ENCODE measurements at places on chromosomes 6 and 20.

GRCh38 chr6:28213213-28213523, 11.9 kb upstream of the ZSCAN9 start:
- no peak for DNase-seq

DNA sequence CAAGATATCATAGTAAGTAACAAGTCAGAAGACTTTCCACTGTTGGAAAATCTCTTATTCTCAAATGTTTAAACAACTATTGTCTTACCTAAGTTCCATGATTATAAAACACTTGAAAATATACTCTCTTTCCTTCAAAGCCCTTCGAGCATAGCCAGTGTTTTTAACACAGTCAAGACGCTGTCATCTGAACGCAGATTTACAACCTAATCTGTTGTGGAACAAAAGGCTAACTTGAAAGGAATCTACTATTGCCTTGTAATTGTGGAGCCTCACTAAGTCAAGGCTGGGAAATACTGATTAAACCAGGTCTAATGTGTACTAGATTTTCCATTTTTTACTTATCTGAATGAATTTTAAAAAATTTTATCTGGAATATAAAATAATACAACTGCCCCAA, 205.8 kb downstream of the TRDN start:
- no peak for DNase-seq

DNA sequence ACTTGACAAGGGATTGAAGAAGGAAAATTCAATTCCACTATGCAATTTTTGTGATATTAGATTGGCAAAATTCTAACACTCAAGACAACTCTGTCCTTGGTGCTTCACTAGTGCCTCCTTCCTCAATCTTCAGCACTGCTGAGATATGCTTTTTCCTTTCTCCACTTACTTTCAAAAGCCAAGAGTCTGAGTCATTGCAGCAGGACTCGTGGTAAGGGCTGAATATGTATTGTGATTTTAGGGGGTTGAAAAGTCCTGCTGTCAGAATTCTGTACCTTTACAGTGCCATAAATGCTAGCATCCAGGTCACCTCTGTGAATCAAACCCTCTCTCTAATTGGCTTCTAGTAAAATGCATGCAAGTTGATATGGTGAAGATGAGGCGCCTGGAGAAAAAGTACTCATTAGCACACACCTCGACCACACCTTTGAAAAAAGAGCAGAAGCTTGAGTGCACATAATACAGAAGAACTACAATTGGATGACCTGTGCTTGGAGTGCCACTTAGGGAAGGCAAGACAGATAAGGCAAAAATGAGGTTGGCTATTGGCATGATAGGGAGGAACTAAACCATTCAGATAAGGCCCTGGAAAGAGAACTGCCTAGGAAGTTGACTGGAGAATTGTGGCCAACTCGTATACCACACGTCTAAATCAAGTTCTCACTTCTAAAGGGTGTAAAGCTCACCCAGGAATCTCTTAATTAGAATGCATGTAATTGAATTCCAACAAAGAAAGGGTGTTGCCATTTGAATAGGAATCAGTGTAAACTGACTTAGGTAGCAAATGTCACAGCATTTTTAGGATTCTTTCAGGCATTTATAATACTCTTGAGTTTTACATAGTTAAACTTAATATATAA, 43.6 kb upstream of the FAM83B start:
- no peak for DNase-seq

DNA sequence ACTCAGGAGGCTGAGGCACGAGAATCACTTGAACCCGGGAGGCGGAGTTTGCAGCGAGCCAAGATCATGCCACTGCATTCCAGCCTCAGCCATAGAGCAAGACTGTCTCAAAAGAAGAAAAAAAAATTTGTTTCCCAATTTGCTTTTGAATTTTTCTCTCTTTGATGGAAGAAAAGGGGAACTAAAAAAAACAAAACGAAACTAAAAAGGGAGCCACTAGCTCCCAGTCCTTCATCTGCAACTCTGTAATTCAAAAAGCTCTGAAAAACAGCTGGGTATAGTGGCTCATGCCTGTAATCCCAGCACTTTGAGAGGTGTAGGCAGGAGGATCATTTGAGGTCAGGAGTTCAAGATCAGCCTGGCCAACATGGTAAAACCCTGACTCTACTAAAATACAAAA, 9.5 kb downstream of the OVOL2 start:
- DNase-seq: no peak

DNA sequence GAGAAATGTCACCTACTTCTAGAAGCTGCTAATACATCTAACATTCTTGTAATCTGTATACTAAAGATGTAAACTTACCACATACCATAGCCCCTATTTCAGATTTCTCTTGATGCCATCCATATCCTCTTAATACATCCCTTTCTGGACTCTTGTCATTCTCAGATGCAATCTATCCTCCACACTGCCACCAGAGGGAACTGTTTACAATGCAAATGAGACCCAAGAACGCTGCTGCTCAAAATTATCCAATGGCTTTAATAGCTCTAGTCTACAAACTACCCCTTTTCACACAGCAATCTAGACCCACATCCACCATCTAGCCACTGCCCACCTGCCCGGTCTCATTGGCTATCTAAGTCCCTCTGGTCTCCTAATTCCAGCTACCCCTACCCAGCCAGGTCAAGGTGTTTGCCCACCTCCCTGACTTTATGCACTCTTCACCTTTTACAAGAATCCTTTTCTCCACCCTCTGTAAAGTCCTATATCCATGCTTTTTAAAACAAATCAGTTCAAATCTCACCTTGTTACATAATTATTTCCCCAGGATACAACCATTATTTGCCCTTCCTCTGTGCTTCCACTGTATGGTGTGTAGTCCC, 14.8 kb downstream of the FAXC start:
- DNase-seq: no peak

- no peak for DNase-seq
Measured at GRCh38 chr20:7361321-7361720, 578.9 kb downstream of the HAO1 start.

Measured in GM19239 (cell line).